ENCODE measurements at places on chromosomes 5 and 9.

GRCh38 chr5:179295778-179296149 lies 49.5 kb downstream of the ADAMTS2 start:
- no peak for DNase-seq

GRCh38 chr9:91258451-91258850 lies 103.3 kb downstream of the AUH start:
- DNase-seq, result no peak

GRCh38 chr5:166936351-166936750 lies 1355.1 kb upstream of the WWC1 start:
- no peak for DNase-seq

DNA sequence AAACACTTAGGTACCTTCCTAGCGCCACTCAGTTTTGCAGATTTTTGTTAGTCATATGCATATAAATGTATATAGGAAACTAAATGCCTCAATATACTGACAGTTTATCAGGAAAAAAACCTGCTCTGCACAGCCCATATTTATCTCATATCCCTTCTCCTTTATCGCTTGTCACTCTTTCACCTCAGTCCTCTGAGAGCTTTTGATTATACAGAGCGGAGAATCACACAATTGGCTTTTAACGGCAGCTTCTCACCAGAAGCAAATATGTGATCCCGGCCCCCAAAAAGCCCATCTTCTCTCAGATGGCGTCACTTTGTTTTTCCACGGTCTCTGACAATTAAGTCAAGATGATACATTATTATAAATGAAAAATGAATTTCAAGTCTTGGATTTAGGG lies 362.6 kb downstream of the DNAH5 start:
- DNase-seq, result no peak

DNA sequence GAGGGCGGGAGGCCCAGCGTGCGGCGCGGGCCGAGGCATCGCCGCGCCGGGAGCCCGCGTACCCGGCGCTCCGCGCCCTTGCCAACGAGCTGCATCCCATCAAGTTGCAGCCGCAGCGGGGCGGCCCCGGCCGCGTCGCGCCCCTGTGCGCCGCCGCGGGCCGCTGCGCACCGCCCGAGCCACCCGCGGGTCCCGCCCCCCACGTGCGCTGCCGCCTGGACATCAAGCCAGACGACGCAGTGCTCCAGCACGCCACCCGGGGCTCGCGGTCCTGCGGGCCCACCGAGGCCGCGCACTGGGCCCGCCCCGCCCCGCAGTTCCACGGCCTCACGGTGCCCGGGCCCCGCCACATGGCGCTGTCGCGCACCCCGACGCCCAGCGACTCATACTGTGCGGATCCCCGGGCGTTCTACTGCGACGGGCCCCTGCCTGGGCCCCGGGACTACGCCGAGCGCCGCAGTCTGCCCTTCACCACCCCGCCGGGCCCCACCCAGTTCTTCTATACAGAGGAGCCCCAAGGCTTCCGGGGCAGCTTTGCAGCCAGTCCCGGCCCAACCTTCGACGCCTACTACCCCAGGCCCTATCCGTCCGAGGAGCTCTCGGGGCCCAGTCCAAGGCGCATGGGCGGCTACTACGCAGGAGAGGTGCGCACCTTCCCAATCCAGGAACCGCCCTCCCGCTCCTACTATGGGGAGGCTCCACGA lies 2.6 kb downstream of the AJM1 start:
- DNase-seq, result no peak

GRCh38 chr5:123036391-123037103 lies at the start of gene PPIC:
TSS of gene PPIC (minus strand) at chr5:123036725. CDS start at chr5:123036625, 100 bp downstream.
- DNase-seq, result peak; percentile 90

DNA sequence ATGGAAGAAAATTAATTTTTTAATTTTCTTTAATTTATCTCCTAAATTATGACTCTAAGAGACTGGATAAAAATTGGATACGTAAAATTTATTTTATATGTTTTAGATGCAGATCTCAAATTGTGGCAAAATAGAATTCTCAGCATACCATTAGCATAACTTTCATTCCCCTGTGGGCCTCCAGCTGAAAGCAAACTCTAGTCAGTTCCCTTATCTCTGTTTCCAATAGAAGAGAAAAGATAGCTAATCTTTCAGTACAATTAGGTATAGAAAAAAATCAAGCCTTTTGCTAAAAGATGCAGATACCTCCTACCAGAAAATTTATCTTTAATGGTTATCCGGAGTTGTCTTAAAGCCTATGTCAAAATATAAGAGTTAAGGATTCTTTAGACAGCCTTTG lies 1530.6 kb downstream of the EFNA5 start:
- no peak for DNase-seq

DNA sequence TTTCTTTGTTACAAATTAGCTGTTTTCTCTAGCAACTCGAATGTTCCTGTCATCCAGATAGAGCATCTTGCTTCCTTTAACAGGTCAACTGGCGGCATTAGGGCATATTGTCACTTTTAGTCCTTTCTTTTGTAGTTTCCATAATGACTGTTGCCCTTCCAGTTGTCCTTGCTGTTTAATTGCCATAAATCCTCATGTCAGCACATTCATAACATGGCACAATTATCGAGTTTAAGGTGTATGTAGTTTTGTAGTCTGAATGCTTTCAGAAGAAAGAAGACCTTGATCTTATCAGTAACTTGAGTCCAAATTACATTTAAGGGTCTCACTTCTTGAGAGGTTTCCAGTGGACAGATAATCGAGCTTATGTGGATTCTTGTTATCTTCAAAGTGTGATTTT lies 161.7 kb upstream of the CDH12 start:
- no peak for DNase-seq

- DNase-seq, result peak; percentile 61
Observed at GRCh38 chr5:56286015-56286884, 53.1 kb upstream of the ANKRD55 start.

GRCh38 chr5:52139888-52140615 lies 647.7 kb upstream of the ITGA1 start:
- DNase-seq, result no peak

- peak; percentile 33 for DNase-seq
Observed at GRCh38 chr5:131810510-131811249, 13.9 kb upstream of the FNIP1 start.

DNA sequence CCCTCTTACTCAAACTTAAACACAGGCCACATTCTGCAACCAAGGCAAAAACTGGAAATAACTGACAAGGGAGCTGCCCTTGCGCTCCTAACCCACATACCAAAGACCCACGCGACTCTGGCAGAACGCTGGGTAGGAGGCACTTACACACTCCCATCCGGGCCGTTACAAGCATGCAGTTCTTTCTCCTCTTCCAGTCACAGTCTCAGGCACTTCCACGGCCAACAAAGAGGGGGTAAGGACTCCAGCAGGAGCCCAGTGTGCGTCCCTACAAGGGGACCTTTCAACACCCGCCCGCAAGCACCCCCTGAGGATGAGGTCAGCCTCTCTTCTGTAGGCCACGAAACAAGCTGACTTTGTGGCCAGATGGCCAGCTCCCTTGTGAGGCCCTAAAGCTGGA lies 57.4 kb downstream of the SERINC5 start:
- DNase-seq, result no peak

GRCh38 chr5:5063533-5063953 lies 76.6 kb upstream of the ADAMTS16 start:
- no peak for DNase-seq

- peak; percentile 31 for DNase-seq
Observed at GRCh38 chr5:153884612-153884957, 154.1 kb downstream of the FAM114A2 start.

- DNase-seq, result peak; percentile 64
Observed at GRCh38 chr9:21974343-21974721, 19.9 kb downstream of the CDKN2A start.

- DNase-seq, result no peak
Observed at GRCh38 chr9:128125580-128126354, 1.8 kb downstream of the PTGES2 start.

GRCh38 chr5:137633896-137634295 lies 102.0 kb downstream of the KLHL3 start:
- DNase-seq, result no peak

- DNase-seq, result no peak
Observed at GRCh38 chr5:27477550-27477949, 439.2 kb upstream of the CDH9 start.

DNA sequence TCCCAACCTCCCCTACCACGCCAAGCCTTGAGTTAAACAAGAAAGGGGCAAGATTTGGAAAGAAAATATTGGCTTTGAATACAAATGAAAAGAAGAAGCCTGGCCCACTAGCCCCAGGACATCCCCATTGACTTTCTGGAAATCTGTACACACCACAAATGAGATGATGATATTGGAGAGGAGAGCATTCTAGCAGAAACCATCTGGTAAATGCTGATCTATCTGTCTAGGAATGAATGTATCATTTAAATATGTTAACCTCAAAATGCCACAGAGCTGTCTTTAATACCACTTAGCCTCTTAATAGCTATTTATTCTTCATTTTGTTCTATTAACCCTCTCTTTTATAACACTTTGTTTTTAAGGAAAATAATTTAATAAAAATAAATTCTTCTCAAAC lies 270.2 kb upstream of the PDE4D start:
- DNase-seq, result no peak

- DNase-seq, result no peak
Observed at GRCh38 chr5:33929925-33930690, 6.1 kb upstream of the RXFP3 start.

DNA sequence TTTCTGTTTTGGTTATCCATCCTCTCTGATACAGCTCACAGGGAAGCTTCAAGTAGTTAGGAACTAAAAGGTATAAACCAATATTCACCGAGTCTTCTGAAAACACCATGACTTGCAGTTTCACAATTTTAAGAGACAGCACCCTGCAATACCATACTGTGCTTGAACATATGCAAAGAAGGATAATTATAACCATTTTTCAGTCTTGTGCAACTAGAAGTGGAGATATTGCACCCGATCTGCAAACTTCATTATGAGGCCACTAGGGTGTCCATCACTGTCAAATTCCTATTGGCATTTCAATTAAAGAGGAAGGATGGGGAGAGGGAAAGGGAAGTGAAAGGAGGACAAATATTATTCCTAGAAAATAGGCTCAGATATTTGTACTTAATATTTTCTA lies 32.4 kb upstream of the CEP120 start:
- no peak for DNase-seq

GRCh38 chr5:40549616-40550015 lies 130.1 kb upstream of the PTGER4 start:
- no peak for DNase-seq

- DNase-seq, result no peak
Observed at GRCh38 chr9:91403665-91404543, 19.7 kb downstream of the NFIL3 start.

GRCh38 chr9:90140131-90140818 lies 502.3 kb downstream of the DIRAS2 start:
- no peak for DNase-seq

GRCh38 chr5:178993236-178993765 lies 1.8 kb downstream of the GRM6 start:
- no peak for DNase-seq

- DNase-seq, result peak; percentile 40
Observed at GRCh38 chr5:14486996-14487896, 94.3 kb upstream of the OTULINL start.

DNA sequence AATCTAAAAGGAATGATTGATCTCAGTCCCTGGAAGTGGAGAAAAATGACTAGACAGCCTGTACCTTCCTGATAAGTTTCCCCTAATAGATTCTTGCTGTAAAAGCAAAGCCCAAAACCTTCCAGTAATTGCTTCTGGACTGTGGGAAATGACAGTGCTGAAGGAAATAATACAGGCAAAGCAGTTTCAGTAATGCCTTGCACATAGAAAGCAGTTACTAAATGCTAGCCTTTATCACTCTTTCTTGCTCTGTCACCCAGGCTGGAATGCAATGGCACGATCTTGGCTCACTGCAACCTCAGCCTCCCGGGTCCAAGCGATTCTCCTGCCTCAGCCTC lies 50.3 kb downstream of the MAP1B start:
- DNase-seq, result no peak

GRCh38 chr5:83253720-83254119 lies 176.4 kb downstream of the XRCC4 start:
- no peak for DNase-seq

DNA sequence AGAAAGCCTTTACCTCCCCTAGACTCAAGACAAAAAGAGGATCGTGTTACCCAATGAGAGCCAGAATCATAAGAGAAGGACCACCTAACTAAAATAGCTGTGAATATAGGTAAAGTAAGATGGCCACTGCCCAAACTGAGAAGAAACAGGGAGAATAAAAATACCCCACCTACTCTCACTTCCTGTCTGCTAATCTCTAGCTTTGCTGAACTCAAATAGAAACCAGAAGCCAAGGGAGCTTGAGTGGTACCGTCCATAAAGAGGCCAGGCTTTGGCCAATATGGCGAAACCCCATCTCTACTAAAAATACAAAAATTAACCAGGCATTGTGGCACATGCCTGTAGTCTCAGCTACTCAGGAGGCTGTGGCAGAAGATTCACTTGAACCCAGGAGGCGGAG lies 123.0 kb upstream of the FST start:
- DNase-seq, result no peak

DNA sequence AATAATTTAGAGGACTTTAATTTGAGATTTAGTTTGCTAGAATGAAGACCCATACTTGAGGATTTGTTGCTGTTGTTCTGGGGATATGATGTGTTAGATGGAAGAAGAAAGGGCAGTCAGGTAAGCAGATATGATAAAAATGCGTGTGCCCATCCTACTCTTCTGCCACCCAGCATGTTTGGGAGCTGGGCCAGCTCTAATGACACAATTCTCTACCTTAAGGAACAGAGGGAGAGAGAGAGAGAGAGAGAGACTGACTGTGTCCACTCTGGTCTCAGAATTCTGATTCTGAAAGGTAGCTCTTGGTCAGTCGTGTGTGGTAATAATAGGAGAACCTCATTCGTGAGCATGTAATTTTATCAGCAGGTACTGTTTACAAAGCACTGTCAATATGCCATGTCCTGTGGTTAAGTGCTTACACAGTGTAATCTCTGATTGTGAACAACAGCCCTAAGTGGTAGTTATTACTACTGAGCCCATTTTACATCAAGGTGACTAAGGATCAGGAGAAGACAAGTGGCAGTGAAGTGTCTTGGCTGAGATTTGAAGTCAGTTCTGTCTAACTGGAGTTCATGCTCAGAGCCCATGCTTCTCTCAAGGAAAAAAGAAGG lies 307.4 kb upstream of the SEMA6A start:
- DNase-seq, result no peak

- no peak for DNase-seq
Observed at GRCh38 chr9:114289571-114290481, 33.1 kb upstream of the ORM1 start.

- DNase-seq, result no peak
Observed at GRCh38 chr9:130027533-130028365, 15.2 kb downstream of the FNBP1 start.

- DNase-seq, result no peak
Observed at GRCh38 chr9:82180711-82181110, 192.1 kb downstream of the SPATA31D1 start.

DNA sequence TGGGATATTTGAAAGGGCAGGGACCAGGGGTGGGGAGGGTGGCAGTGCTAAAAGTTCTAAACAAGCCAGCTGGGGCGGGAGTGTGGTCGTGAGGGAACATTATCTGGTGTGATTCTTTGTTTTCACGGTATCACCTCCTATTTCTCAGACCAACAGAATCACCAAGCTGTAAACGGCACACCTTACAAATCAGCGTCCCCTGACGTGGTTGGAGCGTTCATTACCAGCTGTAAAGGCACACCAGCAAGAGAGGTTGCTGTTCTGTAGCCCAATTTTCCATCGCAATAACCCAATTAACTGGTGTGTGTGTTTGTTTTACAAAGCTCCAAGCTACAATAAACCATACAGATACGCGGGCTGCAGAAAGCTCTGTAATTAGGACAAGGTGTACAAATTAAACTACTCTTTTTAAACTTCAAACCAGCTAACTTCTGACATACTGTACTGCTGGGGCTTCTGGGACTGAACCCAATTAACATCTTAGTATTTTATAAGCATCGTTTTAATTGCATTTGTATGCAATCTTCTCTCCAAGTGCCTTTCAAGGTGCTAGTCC lies 303.6 kb upstream of the CLINT1 start:
- no peak for DNase-seq

GRCh38 chr5:147017621-147018020 lies 139.1 kb upstream of the PPP2R2B start:
- no peak for DNase-seq

All from eye (tissue), 1 donor.